Stimulated activated CD8-positive, alpha-beta memory T cell treated with anti-CD3 and anti-CD28 coated beads, Interleukin-4, amount 100 ng/mL, for 4 hours (primary cell): ENCODE measurements at places on chromosomes 13 and 19.

GRCh38 chr13:40376296-40376849 lies 290.1 kb downstream of the FOXO1 start:
- DNase-seq: no peak

GRCh38 chr13:107576430-107576829 lies 638.9 kb downstream of the LIG4 start:
- DNase-seq: no peak

GRCh38 chr13:26026211-26026610 lies 25.6 kb downstream of the SHISA2 start:
- no peak for DNase-seq

DNA sequence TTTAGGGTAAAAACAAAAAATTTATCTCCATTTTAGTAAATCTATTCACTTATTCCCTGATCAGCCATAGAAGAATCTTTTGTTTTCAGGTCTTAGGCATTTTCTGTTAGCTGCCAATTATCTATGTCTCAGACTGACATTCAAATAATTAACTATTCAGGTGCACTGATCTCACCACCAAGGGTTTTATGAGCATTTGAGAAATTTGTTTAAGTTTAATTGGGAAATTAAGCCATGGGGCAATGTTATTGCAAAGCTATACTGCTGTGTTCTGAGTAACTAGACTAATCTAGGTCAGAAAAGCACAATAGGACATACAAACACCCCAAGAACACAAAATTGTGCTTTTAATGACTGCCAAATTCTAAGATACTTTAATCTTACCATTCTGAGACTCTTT lies 210.7 kb upstream of the EDNRB start:
- no peak for DNase-seq

DNA sequence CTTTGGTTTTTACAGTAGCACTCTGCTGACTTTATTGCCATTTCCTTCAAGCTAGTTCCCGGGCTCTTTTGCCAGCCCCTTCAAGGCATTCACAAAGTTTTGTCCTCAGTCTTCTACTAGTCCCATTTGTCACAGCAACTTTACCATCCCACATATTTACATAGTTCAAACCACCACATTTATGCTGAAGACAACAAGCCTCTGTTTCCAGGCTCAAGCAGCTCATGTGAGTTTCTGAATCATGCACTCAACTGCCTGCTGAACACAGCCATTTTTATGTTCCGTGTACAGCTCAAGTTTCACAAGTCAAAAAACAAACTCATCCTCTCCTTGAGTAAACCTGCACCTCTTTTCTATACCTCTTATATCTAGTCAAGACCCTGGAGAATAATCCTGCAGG lies 977.0 kb upstream of the SLC10A2 start:
- no peak for DNase-seq

GRCh38 chr13:27006519-27007161 lies 165.0 kb downstream of the USP12 start:
- DNase-seq: no peak

GRCh38 chr19:771332-771785 lies 20.4 kb downstream of the MISP start:
- no peak for DNase-seq

DNA sequence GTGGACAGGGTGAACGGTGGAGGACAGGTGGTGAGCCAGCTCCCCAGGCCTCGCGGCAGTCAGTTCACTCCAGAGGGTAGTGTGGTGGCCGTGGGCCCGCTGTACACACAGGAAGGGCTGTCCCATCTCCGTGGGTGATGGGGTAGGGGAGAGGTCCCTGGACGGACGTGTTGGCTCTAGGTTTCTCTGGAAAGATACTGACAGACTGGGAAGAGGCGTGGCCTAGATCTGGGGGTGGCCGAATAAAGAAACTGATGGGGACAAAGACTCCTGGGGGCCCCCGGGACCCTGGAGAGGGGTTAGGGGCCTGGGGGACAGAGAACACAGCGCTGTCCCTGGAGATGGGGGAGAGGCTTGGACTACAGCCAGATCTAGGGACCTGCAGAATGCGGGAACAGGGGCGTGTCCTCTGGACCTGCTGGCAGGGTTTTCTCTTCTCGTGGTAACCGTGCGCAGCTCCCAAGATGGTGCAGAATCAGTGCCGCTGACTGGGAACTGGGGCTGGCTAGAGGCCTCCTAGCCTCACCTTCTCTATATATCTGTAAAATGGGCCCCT lies 4.0 kb upstream of the PRAM1 start:
- DNase-seq: no peak

DNA sequence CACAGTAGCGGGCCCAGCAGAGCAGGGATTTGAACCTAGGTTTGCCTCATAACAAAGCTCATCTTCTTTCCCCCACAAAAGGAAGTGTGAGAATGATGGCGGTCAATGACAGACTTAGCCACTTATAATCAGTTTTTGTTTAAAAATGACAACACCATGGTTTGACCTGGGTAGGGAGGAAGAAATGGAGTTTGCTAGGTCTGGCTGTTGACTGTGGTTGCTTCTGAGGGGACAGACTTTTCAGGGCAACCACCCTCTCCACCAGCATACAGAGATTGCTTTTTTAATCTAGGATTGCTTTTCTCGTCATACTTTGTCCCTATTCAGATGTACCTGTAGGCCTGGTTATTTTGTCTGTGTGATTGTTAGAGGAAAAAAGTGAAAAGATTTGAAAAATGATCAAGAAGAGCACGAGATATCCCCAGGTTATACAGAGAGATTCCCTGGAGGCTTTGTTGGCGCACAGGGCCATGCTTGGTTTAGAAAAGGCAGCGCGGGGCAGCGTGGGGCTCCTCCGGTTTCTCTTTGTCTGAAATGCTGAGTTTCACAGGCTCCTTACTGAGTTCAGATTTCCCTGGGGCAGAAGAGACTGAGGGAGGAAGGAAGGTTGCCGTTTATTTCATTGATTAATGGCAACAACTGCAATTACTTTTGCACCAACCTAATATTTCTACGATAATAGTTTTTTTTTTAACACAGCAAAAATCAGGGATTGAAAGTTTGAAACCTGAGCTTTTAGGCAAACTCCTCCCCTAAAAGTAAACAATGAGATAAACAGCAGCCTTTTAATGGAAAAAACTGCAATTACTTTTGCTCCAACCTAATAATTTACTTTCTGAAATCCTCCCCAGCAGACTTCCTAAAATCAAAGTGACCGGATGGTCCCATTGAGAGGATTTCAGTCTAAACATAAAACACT lies 97.0 kb upstream of the RNF113B start:
- DNase-seq: no peak

GRCh38 chr13:71278512-71278911 lies 588.5 kb downstream of the DACH1 start:
- DNase-seq: no peak

DNA sequence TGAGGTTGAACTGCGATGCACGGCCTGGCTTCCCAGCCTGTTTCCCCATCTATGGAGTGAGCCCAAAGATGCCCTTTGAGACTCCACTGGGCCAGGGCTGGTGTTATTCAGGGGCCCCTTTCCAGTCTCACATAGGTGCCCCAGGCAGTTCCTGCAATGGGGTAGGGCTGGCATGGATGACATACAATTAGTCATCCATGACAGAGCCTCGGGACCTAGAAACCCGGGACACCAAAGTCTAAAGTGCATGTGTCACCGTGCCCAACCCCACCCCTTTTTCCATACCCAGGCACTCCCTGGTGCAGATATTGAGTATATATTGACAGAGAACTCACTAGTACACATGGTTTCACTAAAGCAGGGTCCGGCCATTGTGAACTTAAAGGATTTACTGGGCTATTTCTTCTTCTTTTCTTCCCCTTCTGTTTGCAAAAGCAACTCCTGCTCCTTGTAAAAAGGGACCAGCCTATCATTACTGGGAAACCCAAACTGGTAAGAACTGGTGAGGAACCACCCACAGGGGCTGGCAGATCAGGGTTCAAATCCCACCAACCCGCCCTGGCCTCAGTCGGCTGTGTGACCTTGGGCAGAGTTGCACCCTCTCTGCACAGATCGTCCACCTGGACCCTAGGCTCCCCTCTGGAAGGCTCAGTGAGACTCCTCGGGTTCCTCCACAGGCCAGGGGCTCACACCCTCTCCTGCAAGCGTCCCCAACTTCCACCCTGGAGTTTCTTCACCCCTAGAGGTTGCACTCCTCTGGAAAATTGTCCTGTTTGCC lies 2.7 kb downstream of the B3GNT3 start:
- no peak for DNase-seq

DNA sequence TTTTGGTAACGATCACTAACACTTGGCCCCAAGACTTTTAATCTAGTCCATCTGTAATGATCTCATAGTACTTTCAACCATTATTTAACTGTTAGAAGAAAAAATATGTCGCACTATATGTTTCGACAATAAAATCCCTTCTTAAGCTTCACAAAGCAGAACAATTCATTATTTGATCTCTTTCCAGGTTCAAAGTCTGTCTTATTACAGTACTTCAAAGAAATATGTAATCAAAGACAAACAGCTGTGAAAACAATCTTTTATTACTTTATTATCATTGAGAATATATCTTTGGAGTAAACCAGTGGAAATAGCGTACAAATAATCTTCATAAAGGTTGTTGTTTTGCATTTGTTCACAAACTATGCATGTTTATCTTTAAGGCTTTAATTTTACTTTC lies 93.5 kb downstream of the DACH1 start:
- no peak for DNase-seq

DNA sequence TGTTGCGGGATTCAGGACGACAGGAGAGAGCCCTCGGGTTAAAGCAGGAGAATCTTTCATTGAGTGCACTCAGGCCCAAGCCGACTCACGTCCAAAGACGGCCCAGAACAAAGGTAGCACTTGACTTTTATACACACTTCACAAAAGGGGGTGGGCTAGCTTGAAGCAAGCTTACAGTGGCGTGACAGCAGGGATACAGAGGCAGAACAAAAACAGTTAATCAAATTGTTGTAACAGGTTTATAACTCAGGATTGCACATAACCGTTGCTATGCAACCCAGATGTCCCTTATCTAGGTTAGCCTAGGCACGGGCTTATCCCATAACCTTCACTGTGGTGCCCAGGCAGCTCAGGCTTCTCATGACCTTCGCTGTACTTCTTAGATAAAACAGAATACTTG lies 2.0 kb downstream of the MED25 start:
- no peak for DNase-seq

- DNase-seq: no peak
These were observed 41.0 kb downstream of the LHFPL6 start for GRCh38 chr13:39561971-39562370.
